ENCODE measurements at places on chromosomes 4 and X.
A peak's percentile ranks its signal among the peaks of the same experiment; 100 is the strongest.

GRCh38 chr4:161160718-161161117, 1003.1 kb downstream of the FSTL5 start:
- no peak for DNase-seq

DNA sequence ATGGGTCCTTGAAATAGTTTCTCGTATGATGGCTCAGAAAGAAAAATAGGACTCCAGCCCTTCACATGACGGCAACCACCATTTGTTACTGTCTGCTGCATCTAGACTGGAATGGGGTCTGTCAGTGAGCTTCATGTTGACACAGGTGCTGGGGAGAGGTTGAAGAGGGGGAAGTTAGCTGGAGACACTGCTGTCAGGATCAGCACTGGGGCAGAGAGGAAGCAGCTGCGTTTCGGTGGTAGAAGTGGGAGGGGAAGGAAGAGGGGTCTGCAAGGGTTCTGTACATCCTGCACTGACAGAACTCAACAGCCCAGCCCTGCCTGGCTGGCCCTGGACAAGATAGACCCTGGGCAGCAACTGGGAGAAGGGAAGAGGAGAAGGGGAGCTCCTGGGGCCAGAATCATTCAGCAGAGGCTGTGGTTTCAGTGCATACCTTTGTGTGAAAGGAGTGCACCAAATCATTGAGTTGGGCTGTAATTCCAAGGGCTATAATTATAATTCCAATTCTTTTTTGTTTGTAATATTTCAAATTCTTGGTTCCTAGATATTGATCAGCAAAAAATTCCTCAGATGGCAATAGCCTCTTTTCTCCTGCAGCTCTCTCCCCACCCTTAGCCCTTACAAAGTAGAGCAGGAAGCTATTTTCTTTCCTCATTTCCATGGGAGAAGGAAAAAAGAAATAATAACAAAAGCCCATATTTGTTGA, 119.4 kb upstream of the C1GALT1C1 start:
- no peak for DNase-seq

DNA sequence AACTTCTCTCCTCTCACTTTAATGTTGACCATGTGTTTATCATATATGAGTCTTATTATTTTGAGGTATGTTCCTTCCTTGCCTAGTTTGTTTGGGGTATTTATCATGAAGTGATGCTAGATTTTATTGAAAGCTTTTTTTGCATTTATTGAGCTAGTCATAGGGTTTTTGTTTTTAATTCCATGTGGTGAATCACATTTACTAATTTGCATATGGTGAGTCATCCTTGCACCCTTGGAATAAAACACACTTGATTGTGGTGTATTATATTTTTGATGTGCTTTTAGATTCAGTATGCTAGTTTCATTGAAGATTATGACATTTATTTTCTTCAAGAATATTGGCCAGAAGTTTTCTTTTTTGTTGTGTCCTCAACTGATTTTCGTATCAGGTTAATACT, 464.6 kb downstream of the PCDH18 start:
- no peak for DNase-seq

DNA sequence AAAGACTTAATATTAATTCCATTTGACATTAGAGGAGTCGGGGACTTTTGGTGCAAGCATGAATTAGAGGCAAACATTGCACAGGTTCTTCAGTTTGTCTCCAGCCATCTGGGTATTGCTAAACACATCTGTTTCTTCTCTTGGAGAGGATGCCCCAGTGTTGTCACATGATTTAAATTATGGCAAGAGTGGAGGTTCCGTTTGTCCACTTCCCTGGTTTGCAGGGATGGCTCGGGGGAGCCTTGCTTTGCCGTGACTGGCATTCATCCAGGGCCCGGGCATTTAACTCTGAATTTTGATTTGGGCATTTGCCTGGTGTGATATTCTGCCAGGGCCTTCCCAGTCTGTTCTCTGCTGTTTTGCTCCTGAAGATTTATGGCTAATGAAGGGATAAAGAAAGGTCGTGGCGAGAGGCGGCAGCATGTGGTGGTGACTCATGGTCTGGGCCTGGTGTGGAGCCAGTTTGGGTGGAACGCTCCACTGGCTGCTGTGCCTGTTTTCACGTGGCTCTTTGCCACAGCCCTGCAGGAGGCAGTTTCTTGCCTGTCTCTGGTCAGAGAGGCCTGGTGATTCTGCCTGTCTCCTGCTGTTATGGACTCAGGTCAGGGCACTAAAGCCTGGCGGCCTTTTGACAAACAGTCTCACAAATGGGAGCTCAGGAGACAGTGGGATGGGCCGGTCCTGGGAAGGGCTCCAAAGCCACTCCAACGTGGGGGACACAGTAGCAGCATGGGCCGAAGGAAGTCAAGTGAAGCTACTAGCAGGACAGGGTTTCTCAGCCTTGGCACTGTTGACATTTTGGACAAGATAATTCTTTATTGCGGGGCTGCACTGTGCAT, 99.4 kb upstream of the PGRMC2 start:
- DNase-seq, result peak; percentile 88

DNA sequence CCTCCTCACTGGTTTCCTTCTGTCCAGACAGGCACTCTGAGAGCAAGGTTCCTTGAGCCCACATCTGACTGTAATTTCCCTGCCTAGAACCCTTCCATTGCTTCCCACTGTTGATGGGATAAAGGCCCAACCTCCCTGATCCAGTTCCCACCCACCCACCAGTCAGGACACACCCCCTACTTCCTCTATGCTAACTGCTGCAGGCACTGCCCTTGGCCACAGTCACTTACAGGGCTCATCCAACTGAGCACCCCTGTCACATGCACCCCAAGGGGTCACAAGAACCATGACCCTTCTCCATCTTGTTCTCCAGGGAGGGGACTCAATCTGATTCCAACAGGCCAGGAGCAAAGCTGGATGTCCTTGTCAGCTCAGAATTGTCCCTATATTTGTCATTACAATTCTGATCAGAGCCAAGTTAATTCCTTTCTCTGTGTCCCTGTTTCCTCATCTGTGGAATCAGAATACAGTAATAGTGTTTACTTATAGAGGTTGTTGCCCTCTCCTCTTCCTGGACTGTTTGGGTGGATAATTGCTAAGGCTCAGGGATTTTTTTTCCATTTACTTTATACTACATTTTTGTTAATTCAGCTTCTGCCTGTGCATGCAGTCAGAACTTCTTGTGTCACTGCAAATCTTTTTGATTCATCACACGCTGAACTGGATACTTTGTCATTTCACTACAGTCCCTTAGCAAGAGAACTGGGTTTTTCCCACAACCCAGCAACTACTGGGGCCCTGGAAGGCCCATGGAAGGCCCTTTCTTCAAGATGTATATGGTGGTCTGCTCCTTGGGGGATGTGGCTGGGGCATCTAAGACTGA, 105.6 kb upstream of the MAMLD1 start:
- no peak for DNase-seq

GRCh38 chr4:161555689-161556660, 607.8 kb downstream of the FSTL5 start:
- no peak for DNase-seq

DNA sequence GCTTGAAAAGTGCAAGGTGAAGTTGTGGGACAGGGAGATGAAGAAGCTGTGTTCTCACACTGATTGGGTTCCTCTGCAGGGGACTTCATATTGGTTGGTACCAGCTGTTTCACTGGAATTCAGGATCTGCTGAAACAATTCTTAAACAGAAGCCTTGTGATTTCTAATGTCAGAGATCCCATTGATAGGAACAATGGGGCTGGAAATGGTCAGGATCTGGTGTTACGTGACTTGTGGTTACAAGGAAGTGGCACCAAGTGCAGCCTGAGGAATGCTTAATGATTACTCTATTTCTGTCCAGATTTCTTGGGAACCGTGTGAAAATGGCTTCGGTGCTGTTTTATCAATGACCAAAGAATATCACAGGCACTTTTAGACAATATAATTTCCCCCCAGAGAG, 68.1 kb downstream of the MOSPD2 start:
- no peak for DNase-seq

- no peak for DNase-seq
Measured at GRCh38 chrX:72202792-72203401, 21.3 kb downstream of the PIN4 start.

- no peak for DNase-seq
Measured at GRCh38 chr4:94430406-94430805, 21.3 kb upstream of the PDLIM5 start.

GRCh38 chrX:288561-288991, 7.4 kb downstream of the PLCXD1 start:
- DNase-seq, result no peak

GRCh38 chrX:153993079-153993478, 20.5 kb downstream of the TMEM187 start:
- DNase-seq, result no peak
